ENCODE measurements at places on chromosomes 16 and 17.

- DNase-seq = no peak
Observed at GRCh38 chr16:70466805-70467076, 12.3 kb downstream of the FCSK start.

- DNase-seq = no peak
Observed at GRCh38 chr17:18182110-18182977, 1.3 kb upstream of the ALKBH5 start.

- DNase-seq = no peak
Observed at GRCh38 chr16:47073223-47074155, 70.3 kb downstream of the NETO2 start.

- no peak for DNase-seq
Observed at GRCh38 chr17:78759203-78759968, 22.7 kb downstream of the CYTH1 start.

GRCh38 chr17:492022-492413 is 139.4 kb upstream of the RPH3AL start:
- no peak for DNase-seq

DNA sequence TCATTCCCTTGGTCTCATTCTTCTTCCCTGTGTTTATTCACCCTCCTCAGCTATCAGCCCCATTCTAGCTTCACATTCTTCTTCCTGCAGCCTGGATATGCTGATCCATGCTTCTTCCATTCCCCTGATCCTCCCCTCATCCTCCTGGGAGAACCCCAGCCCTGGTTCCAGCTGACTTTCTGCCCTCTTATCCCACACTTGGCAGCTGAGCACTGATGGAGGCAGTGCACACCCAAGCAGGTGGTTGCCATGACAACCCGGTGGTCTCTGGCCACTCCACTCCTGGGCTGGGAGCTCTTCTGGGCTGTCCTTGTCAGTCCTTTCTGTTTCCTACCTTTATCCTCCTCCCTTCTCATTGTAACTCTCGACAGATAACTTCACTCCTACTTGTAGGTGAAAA is 16.7 kb upstream of the TUBG2 start:
- no peak for DNase-seq

- DNase-seq = no peak
Observed at GRCh38 chr16:66900721-66901441, 17.8 kb downstream of the CDH16 start.

- DNase-seq = no peak
Observed at GRCh38 chr16:79703066-79703465, 102.5 kb upstream of the MAF start.

DNA sequence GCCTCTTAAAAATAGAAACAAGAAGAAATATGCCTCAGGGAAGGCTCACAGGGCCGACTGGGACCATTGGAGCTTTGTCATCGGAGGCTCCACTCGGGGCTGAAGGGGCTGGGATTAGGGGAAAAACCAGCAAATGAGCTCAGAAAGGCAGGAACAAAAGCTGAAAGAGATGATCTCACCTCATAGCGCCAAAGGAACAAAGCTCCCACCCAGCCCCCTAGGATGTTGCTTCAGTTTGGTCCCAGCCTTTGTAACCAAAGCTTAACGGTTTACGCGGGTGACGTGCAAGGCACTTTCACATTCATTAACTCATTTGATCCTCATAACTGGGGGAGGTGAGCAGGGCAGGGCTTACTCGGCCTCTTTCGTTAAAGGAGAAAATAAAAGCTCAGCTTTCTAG is 168.5 kb upstream of the DYNLRB2 start:
- DNase-seq = no peak

DNA sequence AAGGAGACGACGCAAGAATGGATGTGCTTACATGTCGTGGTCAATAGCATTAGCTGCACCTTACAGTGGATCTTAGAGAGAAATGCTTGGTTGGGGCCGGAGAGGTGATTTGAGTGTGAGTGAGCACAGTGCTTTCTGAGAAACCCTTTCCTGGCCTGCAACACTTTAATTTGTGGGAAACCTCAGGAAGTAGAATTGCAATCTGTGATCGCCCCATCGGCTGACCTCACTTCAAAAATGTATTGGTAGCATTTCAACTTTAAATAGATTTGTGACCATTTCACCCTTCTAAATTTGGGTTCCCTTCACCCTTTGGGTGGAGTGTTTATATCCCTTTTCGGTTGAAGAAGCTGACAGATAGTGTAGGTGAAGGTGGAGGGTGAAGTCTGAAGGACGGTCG is 13.2 kb downstream of the PRKCB start:
- DNase-seq = no peak

- no peak for DNase-seq
Observed at GRCh38 chr17:55768936-55769624, 18.2 kb downstream of the PCTP start.

DNA sequence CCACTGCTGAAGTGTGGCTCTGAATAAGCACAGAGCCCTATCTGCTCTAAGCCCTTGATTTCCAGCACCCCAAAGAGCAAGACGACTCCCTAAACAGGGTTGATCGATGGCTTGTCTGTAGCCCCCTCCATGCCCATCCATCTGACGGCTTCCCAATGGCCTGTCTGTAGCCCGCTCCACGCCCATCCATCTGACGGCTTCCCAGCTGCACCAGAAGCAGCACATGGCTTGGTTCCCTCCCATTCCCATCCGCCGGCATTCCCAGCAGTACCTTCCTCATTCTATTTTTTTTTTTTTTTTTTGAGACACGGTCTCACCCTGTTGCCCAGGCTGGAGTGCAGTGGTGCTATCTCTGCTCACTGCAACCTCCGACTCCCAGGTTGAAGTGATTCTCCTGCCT is 64.5 kb downstream of the RBFOX3 start:
- no peak for DNase-seq

- DNase-seq = no peak
Observed at GRCh38 chr17:70786081-70786480, 616.7 kb downstream of the KCNJ2 start.

DNA sequence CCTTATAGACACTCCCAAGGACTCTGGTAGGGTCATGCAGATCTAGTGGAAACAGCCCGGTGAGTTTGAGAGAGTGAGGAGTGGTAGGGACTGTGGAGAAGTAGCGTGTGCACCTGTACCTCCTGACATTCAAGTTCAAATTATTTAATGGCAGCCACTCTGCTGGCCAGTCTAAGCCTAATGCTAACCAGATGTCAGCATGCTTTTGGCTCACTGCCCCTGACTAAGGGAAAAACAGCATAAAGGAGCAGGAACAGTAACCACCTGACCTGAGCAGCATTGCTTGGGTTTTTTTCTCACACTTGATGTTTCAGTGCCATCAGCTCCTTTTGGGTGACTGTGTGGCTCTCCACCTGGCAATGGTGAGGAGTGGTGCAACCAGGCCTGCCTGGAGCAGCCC is 23.8 kb upstream of the SLC12A3 start:
- DNase-seq = no peak

DNA sequence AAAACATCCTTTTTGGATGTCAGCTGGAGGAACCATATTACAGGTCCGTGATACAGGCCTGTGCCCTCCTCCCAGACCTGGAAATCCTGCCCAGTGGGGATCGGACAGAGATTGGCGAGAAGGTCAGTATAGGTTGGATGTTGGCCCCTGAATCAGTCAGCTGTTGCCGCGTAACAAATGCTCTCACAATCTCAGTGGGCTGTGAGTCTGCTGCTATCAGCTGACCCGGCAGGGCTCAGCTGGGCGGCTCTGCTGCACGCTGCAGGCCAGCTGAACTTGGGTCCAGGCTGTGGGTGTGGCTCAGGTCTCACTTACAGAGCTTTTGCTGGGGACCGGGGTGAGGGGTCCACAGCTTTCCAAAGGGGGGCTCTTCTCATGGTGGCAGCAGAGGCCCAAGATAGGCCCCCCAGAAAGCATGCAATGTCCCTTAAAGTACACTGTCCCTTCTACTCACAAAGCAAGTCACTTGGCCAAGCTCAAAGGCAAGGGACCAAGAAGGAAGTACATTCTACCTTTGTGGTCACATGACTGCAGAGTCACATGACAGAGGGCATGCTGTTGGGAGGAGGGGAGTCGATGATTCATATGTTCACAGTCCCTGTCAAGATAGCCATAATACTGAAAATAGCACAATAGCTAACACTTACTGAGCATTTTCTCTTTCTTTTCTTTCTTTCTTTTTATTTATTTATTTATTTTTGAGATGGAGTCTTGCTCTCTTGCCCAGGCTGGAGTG is 134.2 kb downstream of the ABCC1 start:
- DNase-seq = no peak

GRCh38 chr16:83973077-83973476 is 5.0 kb downstream of the NECAB2 start:
- DNase-seq = no peak

DNA sequence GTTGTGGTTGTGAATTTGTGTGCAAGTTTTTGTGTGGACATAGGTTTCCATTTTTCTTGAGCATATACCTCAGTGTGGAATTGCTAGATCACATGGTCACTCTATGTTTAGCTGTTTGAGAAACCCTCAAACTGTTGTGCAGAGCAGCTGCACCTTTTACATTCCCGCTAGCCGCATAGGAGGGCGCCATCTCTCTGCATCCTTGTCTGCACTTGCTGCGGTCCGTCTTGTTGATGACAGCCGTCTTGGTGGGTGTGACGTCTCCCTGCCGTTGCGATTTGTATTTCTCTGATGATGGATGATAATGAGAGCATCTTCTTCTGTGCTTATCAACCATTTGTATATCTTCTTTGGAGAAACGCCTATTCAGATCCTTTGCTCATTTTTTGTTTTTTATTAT is 25.1 kb upstream of the IL17C start:
- DNase-seq = no peak

DNA sequence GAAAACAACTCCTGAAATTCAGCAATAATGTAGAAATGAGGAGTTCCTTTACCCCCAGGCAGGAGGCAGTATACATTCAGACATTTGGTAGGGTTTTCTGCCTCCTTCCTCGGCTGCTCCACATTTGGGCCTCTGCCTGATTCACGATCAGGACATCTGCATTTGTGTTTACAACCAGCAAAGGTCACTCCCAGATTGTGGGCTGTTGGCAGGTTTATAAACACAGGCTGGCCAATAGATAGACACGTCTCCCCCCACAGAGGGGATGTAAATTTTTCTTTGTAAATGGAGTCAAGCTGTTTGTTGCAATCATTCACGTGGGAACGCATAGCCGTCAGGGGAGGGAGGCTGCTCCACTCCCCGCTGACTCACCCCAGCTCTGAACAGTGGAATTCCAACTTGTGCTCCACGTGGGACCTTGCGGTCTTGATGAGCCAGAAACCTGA is 252.1 kb upstream of the N4BP1 start:
- DNase-seq = no peak

- DNase-seq = no peak
Observed at GRCh38 chr16:14199624-14200023, 128.5 kb downstream of the MRTFB start.
